ENCODE measurements at places on chromosomes 1 and 21. TPM values are rescaled to one million over a fixed set of nuclear protein-coding genes. Genes with fewer than 3 reads are reported as not detected.

GRCh38 chr1:32334864-32335534 is 1.0 kb downstream of the MARCKSL1 start:
- peak overlapping the region; percentile 68 for H3K4me3 ChIP-seq
- H3K36me3 ChIP-seq: peaks cover 8% of the 10 kb centered on the region
- DNase-seq: peak; percentile 54
- peak overlapping the region; percentile 56 for H3K27ac ChIP-seq
- H3K27me3 ChIP-seq: no peaks in the 10 kb centered on the region
- H3K4me1 ChIP-seq: peaks cover 36% of the 10 kb centered on the region

GRCh38 chr1:188514917-188515316 is 1686.2 kb downstream of the PLA2G4A start:
- no peaks in the 10 kb centered on the region for H3K4me1 ChIP-seq
- no peaks in the 10 kb centered on the region for H3K27me3 ChIP-seq
- no peak overlapping the region for H3K4me3 ChIP-seq

DNA sequence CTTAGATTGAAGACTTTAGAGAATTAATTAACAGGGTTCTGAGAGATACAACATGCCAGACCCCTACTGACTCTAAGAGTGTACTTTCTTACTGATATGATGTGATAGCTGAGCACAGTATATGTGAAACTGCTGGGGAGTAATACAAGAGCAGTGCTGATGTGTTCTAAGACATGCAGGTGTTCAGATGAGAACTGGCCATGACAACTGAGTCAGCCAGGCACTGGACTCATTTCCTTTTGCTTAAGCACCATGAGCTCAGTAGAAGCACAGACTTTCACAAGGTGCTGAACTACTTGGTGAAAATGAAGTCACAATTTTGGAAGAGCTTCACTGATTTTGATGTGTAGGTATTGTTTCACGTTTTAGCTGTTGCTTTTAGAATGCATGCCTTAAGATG is 15.9 kb upstream of the POGZ start:
- H3K27ac ChIP-seq: no peak overlapping the region
- H3K36me3 ChIP-seq: no peaks in the 10 kb centered on the region
- no peaks in the 10 kb centered on the region for H3K27me3 ChIP-seq

DNA sequence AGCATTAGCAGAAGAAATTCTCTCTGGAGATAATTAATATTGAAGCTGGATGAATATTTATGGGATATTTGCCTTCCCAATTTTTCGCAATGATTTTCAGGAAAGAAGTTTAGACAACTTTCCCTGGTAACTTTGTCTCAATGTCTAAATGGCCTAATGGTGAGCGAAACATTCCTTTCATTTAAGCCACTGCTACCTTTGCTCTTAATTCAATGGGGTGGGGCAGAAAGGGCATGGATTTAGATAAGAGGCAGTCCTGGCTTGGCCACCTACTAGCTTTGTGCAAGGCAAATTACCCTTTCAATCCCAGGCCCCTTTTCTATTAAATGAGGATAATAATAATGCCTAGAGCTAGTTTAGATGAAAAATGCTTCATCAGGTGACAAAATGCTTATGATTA is 27.1 kb upstream of the LYST start:
- no peak overlapping the region for H3K27ac ChIP-seq
- H3K4me1 ChIP-seq: no peaks in the 10 kb centered on the region
- H3K27me3 ChIP-seq: no peaks in the 10 kb centered on the region
- no peak overlapping the region for H3K4me3 ChIP-seq
- peak; percentile 43 for DNase-seq

TMPRSS2 gene
- total RNA-seq: 261 TPM

DNA sequence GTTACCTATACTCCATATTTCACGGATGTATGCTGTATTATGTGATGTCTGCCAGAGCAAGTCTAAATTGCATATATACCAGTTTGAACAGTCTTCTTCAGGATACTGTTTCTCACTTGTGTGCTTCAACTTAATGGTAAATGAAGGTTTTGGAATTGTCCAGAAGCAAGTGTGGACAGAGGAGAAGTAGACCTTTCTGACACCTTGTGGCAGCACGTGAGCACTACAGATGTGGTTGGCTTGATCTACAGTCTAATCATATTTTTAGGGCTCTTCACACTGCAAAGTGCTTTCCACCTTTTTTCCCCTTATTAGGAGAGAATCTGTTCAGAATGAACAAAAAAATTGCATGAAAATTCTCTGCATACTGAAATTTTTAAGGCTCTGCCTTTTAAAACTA is 10.9 kb downstream of the MORC3 start:
- peak; percentile 52 for DNase-seq
- H3K4me1 ChIP-seq: peaks cover 3% of the 10 kb centered on the region
- H3K36me3 ChIP-seq: no peaks in the 10 kb centered on the region

GRCh38 chr1:230139315-230139714 is 72.3 kb downstream of the GALNT2 start:
- no peak overlapping the region for H3K4me3 ChIP-seq
- H3K36me3 ChIP-seq: no peaks in the 10 kb centered on the region
- H3K27me3 ChIP-seq: no peaks in the 10 kb centered on the region
- H3K27ac ChIP-seq: peak overlapping the region; percentile 81
- no peak for DNase-seq

DNA sequence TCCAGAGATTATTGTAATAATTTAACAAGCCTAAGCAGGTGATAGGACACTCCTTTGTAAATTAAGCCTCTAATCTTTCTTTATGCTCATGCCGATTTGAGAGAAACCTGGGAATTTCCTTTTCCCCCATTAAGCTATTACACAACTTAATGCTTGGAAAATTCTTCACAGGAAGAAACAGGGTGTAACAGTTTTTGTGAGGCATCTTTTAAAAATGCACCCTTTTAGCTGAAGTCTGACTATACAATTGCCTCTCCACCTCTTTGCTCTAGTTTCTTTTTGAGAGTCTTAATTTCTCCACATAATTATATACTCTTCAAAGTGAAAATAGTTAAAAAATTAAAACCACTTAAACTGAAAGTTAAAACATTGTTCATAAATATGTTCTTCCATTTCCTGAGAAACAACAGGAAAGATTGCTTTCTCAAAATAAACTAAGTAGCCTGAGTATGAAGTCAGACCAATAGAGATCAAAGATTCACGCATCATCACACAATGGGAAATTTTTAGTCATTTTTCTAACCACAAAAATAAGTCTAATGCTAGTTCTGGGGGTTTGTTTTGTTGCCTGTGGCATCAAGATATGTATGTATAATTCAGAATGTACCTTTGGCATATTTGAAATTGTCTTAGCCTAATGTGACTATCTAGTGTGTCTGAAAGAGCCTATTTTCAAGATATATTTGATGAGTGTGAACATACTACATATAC is 34.7 kb downstream of the LRRC8D start:
- no peak for DNase-seq
- H3K27me3 ChIP-seq: no peaks in the 10 kb centered on the region
- no peak overlapping the region for H3K4me3 ChIP-seq

DNA sequence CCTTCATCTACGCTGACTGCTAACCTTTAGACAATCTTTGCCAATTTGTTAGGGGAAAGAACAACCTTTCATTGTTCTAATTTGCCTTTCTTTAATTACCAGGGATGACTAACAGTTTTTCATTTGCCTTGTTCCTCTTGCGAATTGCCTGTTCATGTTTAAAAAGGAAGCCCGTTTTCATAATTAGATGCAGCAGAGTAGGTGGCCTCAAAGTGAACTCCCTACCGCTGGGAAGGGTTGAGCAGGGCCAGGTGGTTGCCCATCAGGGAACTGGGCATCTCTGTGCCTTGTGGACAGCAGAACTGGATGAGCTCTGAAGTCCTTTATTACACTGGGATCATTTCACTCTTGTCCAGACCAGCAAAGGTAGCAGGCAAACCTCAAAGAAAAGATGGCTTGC is 59.0 kb downstream of the HIVEP3 start:
- H3K4me1 ChIP-seq: no peaks in the 10 kb centered on the region
- no peak overlapping the region for H3K27ac ChIP-seq
- DNase-seq: no peak
- H3K27me3 ChIP-seq: no peaks in the 10 kb centered on the region

DNA sequence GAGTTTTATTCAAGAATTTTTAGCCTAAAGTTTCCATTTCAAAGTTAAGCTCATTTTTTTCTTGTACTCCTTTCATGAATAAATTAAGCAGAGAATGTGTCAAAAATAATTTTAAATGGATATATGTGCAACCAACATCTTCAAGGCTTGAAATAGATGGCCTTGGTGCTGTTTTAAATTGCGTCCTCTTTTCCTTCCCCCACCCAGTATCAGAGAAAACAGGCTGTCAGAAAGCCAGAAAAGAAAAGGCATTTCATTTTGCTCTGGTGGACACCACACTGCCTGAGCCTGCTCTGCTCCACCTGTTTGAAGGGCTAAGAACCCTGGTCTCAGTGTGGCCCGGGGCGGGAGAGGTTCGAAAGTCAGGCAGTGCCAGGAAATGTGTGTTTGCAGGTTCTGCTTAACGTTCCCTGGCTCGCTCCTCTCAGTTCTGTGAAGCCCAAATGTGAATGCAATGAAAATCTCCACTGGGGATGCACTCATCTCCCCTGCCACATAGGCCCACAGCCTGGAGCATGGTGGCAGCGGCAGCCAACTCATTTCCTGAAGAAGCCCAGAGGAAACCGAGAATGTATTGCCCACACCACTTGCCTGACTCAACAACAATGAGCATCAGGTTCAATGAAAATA is 134.4 kb downstream of the SDCCAG8 start:
- no peaks in the 10 kb centered on the region for H3K4me1 ChIP-seq
- H3K27ac ChIP-seq: no peak overlapping the region
- no peaks in the 10 kb centered on the region for H3K27me3 ChIP-seq
- H3K36me3 ChIP-seq: no peaks in the 10 kb centered on the region

DNA sequence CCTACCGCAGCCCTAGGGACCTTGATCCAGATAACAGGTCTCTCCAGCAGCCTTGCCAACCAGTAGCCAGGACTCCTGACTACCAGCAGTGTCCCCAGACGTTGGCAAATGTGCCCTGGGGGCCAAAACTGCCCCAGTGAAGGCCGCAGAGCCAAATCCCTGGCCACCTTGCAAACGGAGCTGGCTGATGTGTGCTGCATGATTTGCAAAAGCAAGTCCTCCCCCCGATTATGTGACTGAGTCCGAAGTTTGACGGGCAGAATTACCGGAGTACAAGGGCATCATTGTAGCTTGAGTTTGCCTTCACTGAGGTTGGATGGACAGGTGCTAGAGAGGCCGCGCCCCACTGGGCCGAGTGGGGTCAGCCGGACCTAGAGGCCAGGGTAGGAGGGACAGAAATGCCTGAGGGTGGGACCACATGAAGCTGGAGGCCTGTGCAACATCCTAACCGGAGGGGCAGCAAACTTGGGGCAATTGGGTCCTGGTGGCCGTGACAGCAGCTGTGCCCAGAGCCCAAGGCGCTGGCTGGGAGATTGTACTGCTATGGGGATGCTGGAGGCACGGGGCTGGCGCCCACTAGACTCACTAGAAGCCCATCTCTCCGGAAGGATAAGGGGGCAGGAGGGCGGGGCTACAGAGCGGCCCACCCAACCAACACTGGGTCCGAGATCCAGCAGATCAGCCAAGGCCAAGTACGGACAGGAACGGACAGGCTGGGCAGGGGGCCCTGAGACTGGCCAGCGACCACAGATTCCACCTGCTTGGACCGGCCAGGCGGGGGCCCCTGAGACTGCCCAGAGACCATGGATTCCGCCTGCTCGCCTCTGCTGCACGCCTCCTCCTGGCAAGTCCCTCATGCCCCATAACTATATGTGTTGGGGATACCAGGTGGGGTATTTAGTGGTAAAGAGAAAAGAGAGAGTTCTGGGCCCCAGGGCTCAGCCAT is 2.8 kb downstream of the ARHGEF16 start:
- H3K27ac ChIP-seq: peak overlapping the region; percentile 91
- DNase-seq: no peak
- no peaks in the 10 kb centered on the region for H3K36me3 ChIP-seq
- H3K4me1 ChIP-seq: peaks cover 45% of the 10 kb centered on the region
- H3K27me3 ChIP-seq: peaks cover 10% of the 10 kb centered on the region
- no peak overlapping the region for H3K4me3 ChIP-seq

PSMB2 gene
- 73.9 TPM for total RNA-seq

PRAMEF18 gene
- not detected for total RNA-seq

GRCh38 chr1:80929868-80930508 is 870.7 kb upstream of the ADGRL2 start:
- no peaks in the 10 kb centered on the region for H3K4me1 ChIP-seq
- no peak overlapping the region for H3K4me3 ChIP-seq
- no peak for DNase-seq
- no peak overlapping the region for H3K27ac ChIP-seq

RAB7B gene
- total RNA-seq: 0.57 TPM

- no peaks in the 10 kb centered on the region for H3K36me3 ChIP-seq
- peak overlapping the region; percentile 88 for H3K27ac ChIP-seq
- DNase-seq: peak; percentile 64
- peak overlapping the region; percentile 62 for H3K4me3 ChIP-seq
- H3K4me1 ChIP-seq: peaks cover 8% of the 10 kb centered on the region
Measured at GRCh38 chr1:165631342-165632151, 513 bp downstream of the MGST3 start.

GRCh38 chr1:165109013-165109412 is 247.5 kb downstream of the LMX1A start:
- peak; percentile 27 for DNase-seq
- H3K4me1 ChIP-seq: no peaks in the 10 kb centered on the region
- H3K27me3 ChIP-seq: no peaks in the 10 kb centered on the region
- H3K36me3 ChIP-seq: no peaks in the 10 kb centered on the region
- no peak overlapping the region for H3K4me3 ChIP-seq

DNA sequence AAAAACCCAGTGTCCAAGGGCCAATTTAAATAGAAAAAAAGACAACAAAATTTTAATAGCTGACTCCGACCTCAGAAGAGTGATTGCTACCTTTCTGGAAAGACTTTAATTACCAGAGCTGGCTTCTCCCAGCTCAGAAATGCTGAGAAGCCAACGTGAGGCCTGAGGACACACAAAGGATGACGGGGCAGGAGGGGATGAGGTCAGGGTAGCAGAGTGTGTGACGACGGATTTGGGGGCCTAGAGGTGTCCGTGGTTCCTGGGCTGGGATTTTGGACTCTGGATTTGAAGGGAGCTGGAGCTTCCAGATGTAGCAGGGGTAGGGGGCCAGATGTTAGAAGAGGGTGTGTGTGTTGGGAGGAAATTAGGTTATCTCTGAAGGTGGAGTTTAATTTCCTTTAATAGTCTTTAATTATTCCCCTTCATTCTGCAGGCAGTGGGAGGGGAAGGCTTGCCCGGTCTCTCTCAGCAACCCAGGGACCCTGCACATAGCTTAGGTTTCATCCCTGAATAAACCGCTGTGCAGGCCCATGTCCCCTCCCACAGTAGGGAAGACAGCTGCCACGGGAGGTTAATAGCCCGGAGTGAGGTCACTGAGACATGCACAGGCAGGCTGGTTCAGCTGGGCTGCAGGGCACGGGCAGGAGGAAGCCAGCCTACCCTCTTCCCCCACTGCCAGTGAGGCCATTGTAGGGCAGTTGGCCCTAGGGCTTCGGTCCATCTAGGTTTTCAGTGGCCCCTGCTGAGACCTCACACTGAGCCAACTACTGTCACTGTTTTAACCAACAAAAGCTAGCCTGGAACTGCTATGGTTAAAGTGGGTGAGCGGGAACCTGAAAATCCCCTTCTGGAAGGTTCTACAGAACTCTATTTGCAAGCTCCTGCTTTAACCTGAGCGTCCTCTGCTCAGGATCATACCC is 3.8 kb upstream of the PADI3 start:
- DNase-seq: no peak
- H3K4me1 ChIP-seq: no peaks in the 10 kb centered on the region
- H3K27me3 ChIP-seq: no peaks in the 10 kb centered on the region
- H3K4me3 ChIP-seq: no peak overlapping the region

RGS8 gene
- not detected for total RNA-seq
